ENCODE measurements at places on chromosomes 1 and 21. TPM values are rescaled to one million over a fixed set of nuclear protein-coding genes. Genes with fewer than 3 reads are reported as not detected.

GABPB2 gene
- total RNA-seq, result 3.1 TPM

SLC1A7 gene
- 0.04 TPM for total RNA-seq

CAMK2N1 gene
- 58.6 TPM for total RNA-seq

MARK1 gene
- 0.13 TPM for total RNA-seq

EPHA2 gene
- total RNA-seq, result 130 TPM

C1orf167 gene
- total RNA-seq, result not detected

ARV1 gene
- 26.6 TPM for total RNA-seq

SMIM11 gene
- total RNA-seq, result 5.0 TPM

EFNA3 gene
- 13.5 TPM for total RNA-seq

FCRL1 gene
- not detected for total RNA-seq

SPATA46 gene
- not detected for total RNA-seq

CFH gene
- total RNA-seq, result 5.8 TPM

CD1D gene
- total RNA-seq, result 0.04 TPM

LCE3C gene
- not detected for total RNA-seq

PROX1 gene
- 0.19 TPM for total RNA-seq

ILDR2 gene
- total RNA-seq, result not detected

IL10RB gene
- total RNA-seq, result 18.0 TPM

TMPRSS15 gene
- not detected for total RNA-seq

UMODL1 gene
- not detected for total RNA-seq

ZBTB8A gene
- total RNA-seq, result 5.0 TPM

ADAMTS1 gene
- total RNA-seq, result 0.22 TPM

PGLYRP4 gene
- total RNA-seq, result not detected

IL23R gene
- not detected for total RNA-seq

Data from A549 treated with dexamethasone at 1 μM for 4 hours (cell line).